NCI-H446 treated with DMSO at 0.1 percent for 48 hours (cell line): ENCODE measurements at places on chromosomes 5 and 9.

- DNase-seq: no peak
Observed at GRCh38 chr5:117889596-117889995, 1098.8 kb downstream of the DTWD2 start.

- DNase-seq: no peak
Observed at GRCh38 chr9:31573561-31573960, 810.9 kb upstream of the ACO1 start.

DNA sequence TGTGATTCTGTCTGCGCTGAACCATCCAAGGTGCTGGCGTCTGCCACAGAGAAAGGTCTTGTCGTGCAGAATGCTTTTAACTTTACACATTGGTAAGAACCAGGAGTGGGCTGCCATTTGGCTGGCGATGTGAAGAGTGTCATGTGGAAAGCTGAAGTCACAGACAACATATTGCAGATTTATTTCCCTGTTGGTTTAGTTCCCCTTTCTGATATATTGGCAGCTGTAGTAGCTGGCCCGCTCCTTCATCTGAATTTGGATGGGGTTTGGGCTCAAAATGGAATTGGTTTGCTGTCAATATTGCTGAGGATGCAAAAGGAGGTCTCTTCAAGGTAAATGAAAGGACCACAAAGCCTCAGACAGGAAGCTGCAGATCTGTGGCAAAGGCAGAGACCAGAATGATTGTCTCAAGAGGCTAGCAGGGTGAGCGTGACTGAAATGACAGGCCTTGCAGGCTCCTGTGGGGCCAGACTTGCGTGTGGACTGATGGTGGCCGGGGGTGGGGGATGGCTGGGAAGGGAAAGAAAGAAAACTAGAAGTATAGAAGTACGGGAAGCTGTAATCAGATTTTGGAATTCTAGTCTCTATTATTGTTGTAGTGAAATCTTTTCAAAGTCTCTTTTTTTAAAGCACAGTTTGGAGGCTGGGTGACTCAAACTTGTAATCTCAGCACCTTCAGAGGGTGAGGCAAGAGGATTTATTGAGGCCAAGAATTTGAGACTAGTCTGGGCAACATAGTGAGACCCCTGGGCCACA is 25.1 kb upstream of the CD180 start:
- no peak for DNase-seq

DNA sequence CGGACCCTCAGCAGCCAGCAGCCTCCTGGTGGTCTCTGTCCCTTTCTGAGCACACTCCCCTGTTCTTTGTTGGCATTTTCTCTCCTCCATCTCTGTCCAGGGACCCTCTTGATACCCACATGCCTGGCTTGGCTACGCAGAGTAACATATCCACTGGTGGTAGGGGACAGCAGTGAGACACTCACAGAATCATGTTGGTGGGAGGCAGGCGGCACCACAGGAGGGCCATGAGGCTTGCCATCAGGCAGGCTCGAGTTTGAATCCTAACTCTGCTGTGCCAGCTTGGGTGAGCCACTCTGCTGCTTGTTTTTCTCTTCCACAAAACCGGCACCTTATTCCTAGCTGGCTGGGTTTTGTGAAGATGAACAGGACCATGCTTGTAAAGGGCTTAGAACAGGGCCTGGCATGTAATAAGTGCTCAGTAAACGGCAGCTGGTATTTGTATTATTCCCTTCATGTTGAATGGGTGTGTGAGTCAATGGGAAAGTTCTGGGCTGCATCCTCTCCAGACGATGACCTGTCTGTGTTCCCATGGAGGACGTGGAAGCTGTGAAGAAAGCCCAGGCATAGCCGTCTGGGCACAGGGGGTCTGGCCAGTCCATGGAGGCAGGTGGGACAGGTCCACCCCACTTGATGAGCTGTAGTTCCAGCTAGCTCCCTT is 2.3 kb downstream of the COL27A1 start:
- DNase-seq: no peak

DNA sequence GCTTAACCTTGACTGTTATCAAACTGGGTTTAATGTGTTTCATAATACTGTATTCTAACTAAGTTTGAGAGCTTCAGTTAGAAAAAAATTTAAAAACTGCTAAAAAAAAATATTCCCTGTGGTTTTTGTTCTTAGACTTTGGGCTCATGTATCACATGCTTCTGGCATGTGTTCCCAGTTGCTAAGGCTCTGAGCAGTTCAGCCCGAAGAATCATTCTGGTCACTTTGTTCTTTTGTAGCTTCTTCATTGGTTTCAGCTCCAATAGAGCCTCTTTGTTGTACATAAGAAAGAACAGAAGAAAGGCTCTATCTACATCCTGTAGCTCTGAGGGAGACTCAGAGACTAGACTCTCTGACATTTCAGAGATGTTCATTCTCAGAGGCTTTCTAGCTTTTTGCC is 25.6 kb downstream of the KCNN2 start:
- DNase-seq: no peak

- DNase-seq: peak; percentile 56
Observed at GRCh38 chr5:21802869-21803490, 1050.2 kb downstream of the CDH12 start.

- DNase-seq: no peak
Observed at GRCh38 chr9:90098408-90098807, 493.6 kb downstream of the GADD45G start.
